ENCODE measurements at places on chromosomes 6 and 20.
A peak's percentile ranks its signal among the peaks of the same experiment; 100 is the strongest.

GRCh38 chr20:20851385-20851784 lies 138.9 kb upstream of the RALGAPA2 start:
- DNase-seq = no peak

- no peak for DNase-seq
Observed at GRCh38 chr6:7261852-7262461, 51.0 kb downstream of the SSR1 start.

- no peak for DNase-seq
Observed at GRCh38 chr6:26602262-26602661, 5.5 kb downstream of the ABT1 start.

DNA sequence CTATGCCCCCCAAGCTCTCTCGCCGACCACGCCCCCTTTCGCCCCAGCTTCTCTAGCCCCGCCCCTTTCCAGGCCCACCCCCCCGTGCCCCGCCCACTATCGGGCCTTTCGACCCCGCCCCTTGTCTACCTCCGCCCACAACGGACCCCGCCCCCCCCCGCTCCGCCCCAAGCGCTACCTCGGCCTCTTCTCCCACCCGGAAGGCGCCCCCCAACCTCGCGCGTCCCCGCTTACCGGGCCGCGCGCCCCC lies 200 bp downstream of the ZBTB22 start:
- peak; percentile 84 for DNase-seq

DNA sequence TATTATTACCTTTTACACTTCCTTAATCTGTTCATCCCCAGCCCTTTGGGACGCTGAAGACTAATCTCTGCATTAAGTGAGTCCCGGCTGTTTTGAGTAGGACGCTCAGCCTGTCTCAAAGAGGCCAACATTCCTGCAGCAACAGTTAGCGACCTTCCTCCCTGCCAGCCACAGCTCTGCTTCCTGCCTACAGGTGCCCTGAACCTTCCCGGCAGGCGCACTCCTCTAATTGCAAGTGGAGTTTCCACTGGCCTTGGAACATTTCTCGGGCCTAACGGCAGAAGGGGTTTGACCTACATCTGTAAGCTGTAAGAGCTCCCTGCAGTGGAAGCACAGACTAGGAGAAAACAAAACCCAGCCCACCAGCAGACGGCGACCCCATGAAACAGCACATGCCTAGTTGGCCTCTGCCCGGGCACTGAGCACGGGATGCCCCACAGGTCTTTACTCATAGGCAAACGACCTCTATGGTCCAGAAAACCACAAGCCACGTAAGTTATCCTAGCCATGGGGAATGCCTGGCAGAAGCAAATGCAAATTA lies 137.9 kb downstream of the DTNBP1 start:
- no peak for DNase-seq

DNA sequence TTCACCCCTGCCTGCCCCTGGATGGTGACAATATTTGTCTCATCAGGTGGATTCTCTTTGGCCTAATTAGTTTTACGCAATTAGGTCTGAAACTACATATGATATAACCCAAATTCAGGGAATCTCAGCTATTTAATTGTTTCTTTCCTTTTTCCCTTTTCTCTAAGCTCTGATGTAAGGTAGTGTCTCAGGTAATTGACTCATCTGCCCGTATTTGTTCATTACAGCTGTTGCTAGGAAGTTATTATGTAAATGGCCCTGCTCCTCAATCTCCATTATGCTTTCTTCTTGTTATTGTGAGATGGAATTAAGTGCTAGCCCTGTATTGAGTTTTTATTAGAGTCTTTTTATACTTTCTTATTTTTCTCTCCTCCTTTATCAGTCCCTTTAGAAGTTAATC lies 378.2 kb upstream of the ARID1B start:
- DNase-seq = no peak

- DNase-seq = no peak
Observed at GRCh38 chr6:143742955-143743255, 65.1 kb downstream of the PHACTR2 start.

GRCh38 chr6:25670208-25670607 lies 18.2 kb downstream of the SCGN start:
- DNase-seq = no peak

DNA sequence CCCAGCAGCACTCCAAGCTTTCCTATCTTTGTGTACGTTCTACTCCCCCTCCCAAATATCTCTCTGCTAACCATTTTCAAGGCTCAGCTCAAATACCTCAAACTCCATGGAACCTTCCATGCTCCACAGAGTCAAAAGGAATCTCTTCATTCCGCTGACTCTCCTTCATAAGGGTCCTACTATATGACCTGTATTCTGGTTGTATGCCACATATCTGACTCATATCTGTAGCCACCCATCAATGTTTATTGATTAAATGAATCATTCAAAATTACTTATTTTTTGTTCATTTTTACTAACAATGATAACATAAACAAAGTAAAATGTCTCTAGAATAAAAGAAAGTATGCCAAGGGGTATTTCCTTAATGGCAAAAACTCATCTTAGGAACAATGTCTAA lies 123.2 kb downstream of the ARHGAP18 start:
- DNase-seq = no peak

- DNase-seq = no peak
Observed at GRCh38 chr6:70823651-70824050, 133.2 kb downstream of the B3GAT2 start.

- DNase-seq = no peak
Observed at GRCh38 chr20:25269833-25270170, 21.9 kb downstream of the PYGB start.

- DNase-seq = no peak
Observed at GRCh38 chr20:48841875-48842529, 14.2 kb upstream of the PREX1 start.

- DNase-seq = no peak
Observed at GRCh38 chr20:62141043-62141396, 2.2 kb downstream of the PSMA7 start.

GRCh38 chr6:151075527-151075926 lies 164.2 kb upstream of the AKAP12 start:
- DNase-seq = no peak

DNA sequence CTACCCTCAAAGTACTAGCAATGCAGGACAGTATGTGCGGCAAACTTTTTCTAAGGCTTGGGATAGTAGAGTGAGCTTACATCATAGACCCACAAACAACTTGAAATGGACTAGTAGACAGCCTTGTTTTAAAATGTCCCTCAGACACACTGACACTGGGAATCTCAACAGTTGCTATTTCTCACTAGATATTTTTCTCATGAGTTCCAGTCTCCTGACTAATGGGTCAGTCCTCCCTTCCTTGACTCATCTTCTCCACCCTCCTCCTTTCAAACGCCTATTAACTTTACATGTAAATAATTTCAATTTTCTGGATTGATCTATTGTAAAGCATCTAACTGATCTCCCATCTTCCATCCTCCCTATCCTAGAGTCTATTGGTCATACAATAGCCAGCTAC lies 308.3 kb upstream of the PREP start:
- no peak for DNase-seq

DNA sequence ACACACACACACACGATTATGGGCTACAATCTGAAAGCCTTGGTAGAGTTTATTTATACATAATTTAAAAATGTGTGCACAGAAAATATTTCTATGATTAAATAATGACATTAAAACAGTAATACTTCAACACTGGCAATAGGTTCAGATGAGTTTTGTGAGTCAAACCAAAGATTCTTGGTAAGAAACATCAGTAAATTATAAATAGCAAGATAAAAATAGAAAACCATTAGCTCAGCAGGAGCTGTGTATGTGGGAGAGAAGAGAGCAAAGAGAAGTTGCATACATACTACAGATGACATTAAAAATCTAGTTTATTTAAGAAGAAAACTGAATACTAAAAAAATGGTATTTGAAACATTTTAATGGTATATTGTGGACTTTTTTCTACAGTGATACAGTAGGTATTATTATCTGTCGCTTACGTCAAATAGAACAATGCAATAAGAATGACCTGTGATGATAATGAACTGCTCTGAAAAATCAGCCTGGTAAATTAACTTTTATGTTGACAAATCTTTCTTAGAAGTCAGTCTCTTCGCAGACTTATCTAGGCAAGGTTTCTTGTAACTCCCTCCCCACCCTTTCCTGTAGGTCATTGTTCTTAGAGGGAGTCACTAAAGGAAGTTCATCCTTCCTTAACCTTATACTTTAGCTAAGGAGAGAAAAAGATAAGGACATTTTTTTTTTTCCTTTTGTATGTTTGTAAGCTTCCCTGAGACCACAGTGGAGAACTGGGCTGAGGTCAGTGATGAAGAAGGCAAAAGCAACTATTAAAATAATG lies 149.3 kb downstream of the GJA1 start:
- DNase-seq = no peak

GRCh38 chr6:69763763-69764162 lies 33.0 kb downstream of the LMBRD1 start:
- no peak for DNase-seq

DNA sequence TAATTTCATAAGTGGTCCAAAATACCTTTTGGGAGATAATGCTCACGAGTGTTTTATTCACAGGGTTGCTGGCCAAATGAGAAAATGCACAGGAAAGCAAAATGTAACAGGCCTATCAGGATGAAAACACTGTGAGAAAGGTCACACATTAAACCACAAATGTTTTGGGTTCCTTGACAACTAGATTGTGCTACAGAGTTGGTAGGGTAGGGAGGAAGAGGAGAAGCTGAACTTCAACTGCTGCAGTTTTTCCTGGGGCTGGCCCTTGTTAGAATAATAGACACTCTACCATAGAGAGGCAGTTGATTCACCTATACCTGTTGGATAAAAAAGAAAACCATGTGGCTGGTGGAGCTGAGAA lies 28.1 kb upstream of the PAQR8 start:
- DNase-seq = no peak

- no peak for DNase-seq
Observed at GRCh38 chr20:49476016-49476355, 6.5 kb downstream of the KCNB1 start.

GRCh38 chr6:134477991-134478635 lies 160.2 kb upstream of the SGK1 start:
- DNase-seq = no peak

- no peak for DNase-seq
Observed at GRCh38 chr20:48619126-48620101, 208.4 kb downstream of the PREX1 start.

- DNase-seq = no peak
Observed at GRCh38 chr6:16765235-16765634, 4.0 kb upstream of the ATXN1 start.
